ENCODE measurements at places on chromosomes 1 and 21.

- DNase-seq: peak; percentile 65
These were observed 57.4 kb downstream of the SSX2IP start for GRCh38 chr1:84632673-84633434.

- DNase-seq: peak; percentile 59
These were observed 2.5 kb upstream of the HLX start for GRCh38 chr1:220876511-220877376.

DNA sequence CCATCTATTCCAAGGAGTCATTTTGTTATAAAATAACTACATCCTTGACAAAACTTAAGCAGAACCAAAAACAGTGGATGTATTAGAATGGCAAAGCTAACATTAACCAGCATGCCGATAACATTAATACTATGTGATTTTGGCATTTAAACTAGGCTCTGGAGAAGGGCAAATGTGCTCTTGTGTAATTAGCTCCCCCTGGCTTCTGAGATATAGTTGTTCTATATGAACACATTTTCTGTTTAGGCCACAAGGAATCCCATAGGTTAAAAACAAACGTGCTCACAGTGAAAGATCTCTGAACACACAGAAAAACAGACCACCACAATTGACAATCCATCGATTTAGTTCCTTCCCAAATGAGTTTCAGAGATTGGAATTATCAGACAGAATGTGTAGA is 57.4 kb upstream of the TARS2 start:
- DNase-seq: peak; percentile 34

- no peak for DNase-seq
These were observed 69.4 kb upstream of the SAMSN1 start for GRCh38 chr21:14615359-14615974.

GRCh38 chr21:33136847-33137502 is 67.0 kb downstream of the OLIG1 start:
- DNase-seq: no peak

GRCh38 chr1:63884486-63884885 is 110.7 kb downstream of the ROR1 start:
- DNase-seq: no peak

- DNase-seq: peak; percentile 82
These were observed 42.3 kb downstream of the PLEKHO1 start for GRCh38 chr1:150192012-150192411.

DNA sequence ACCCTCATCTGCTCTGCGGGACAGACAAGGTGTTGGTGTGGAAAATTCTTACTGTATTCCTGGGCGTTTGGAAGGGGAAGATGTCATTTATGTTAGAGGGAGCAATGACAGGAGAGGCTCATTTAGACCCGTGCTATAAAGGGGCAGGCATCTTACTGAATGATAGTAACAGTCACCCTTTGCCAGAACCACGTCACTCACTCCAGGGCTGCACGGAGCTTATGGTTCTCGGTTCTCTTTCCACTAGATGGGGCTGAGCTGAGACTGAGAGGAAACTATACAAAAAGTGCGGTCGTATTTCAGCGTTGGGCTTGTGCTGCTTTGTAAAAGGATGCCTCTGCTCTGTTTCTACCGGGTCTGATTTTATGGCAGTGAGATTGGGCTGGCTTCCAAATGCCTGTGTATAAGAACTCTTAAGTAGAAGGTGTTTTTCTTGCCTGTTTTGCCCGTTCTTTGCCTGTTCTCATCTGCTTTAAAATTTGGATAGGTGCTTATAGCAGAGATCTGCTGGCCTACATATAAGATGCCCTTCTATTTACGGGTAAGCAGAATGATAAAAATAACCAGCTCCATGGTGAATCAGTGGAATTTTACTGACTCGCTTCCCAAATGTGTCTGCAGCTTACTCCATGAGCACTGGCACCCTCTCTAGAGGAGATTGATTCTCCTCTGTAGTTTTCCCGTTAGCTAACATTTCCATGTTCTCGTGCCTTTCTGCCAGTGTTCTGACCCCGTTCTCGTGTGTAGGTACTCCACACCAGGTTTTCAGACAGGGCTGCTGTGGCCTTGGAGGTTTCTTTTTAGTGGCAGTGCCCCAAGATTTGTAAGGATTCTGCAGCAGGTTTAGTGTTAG is 55.9 kb downstream of the MRPS6 start:
- DNase-seq: peak; percentile 87

DNA sequence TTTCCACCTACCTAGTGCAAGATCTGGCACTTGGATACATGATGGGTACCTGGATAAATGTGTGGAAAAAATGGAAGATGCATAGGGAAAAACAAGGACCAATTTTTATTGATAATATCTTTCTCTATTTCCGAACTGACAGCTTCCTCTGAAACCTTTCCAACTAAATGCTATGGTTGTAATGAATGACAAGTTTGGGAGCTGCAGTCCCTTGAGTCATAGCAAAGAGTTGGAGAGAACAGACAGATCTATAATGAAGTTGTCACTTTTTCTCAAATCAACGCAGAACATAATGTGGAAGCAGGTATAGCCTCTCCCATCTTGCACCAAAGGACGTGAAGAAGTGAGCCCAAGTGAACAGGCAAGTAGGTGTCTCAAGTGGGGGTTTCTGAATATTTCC is 296.5 kb upstream of the KAZN start:
- DNase-seq: no peak

DNA sequence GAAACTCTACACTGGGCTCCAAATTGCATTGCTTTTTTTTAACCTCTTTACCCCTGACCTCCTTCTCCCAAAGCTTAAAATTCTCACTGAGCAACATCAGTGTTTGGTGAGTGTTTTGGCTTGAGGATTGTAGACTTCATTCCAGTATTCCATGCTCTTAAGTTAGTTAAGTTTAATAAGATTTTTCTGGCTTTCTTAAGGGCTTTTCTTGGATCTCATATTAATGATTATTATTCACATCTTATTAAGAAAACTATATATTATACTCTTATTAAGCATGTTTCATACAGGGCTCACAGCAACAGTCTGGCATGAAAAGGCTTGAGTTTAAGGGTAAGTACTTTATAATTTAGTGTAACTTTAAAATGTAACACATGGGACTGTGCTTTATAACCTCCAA is 141.8 kb downstream of the DISP1 start:
- DNase-seq: no peak

GRCh38 chr1:89844241-89844807 is 23.5 kb downstream of the LRRC8D start:
- peak; percentile 30 for DNase-seq

- peak; percentile 80 for DNase-seq
These were observed at the start of gene DPM3 for GRCh38 chr1:155139895-155140629. Gene DPM3 (minus strand): TSS chr1:155140531. CDS start chr1:155140240, 291 bp downstream.

DNA sequence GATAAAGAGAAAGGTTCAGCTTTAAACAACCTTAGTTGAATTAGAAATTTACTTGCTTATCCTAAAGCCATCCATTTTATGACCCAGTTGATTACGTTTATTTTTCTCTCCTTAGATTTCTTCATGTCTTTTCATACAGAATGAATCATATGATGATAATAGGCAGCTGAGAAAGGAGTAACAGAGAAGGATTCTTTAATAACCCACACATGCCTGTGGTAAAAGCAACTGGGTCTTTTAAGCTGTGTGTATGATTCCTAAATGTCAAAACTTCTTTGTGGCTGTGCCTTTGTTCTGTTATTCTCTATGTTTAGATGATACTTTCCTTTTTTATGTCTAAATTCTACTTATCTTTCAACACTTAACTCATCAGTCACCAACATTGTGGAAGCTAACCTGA is 626.5 kb downstream of the NCAM2 start:
- peak; percentile 33 for DNase-seq

GRCh38 chr21:37509802-37510393 is 143.3 kb downstream of the DYRK1A start:
- DNase-seq: peak; percentile 61

DNA sequence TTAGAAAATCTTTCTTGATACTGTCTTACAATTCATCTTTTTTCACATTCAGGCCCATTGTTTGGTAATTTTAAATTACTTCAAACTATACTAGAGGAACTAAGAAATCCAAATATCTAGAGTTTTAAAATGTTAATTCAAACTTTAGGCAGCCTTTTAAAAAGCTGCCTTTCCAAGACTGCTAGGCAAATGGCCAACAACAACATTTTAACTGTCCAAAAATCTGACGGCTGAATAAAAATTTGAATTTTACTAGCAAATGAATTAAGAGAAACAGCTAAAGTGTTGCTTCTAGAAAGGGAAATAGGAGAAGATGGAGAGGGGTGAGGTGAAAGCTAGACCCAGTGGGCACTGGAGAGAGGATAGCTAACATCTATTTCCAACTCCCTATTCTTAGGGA is 17.2 kb downstream of the DPYD start:
- DNase-seq: peak; percentile 64

DNA sequence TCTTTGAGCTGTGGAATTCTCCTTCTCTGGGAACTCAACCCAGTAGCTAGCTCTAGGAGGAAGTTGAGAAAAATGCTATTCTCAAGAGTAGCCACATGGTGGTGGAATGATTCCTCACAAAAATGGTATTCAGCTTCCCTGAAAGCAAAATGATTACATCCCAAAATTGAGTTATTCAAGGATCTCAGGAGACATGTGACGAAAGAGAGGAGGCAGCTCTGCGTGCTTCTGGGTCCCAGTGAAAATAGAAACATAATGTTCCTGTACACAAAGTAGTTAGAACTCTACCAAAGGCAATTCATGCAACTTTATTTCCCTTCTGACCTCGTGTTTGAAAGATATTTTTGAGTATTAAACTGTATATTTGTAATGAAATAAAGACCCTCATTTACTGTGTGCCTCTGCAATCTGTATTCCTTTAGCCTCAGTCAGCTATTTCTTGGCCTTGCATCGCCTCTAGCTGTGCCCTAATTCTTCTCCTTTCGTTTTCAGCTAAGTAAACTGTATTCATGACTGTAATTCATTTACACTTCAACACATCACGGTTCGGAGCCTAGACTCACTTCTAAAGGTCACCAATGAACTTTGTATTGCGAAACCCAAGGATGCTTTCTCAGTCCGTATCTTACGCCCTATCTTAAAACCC is 167.3 kb downstream of the FASLG start:
- peak; percentile 98 for DNase-seq

- DNase-seq: no peak
These were observed 516.9 kb downstream of the AMY1C start for GRCh38 chr1:104266612-104267011.

DNA sequence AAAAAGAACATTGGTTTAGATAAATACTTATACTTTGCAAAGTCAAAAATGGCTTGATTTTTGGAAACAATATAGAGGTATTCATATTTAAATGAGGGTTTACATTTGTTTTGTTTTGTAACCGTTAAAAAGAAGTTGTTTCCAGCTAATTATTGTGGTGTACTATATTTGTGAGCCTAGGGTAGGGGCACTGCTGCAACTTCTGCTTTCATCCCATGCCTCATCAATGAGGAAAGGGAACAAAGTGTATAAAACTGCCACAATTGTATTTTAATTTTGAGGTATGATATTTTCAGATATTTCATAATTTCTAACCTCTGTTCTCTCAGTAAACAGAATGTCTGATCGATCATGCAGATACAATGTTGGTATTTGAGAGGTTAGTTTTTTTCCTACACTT is 65.3 kb upstream of the SAMD13 start:
- no peak for DNase-seq

DNA sequence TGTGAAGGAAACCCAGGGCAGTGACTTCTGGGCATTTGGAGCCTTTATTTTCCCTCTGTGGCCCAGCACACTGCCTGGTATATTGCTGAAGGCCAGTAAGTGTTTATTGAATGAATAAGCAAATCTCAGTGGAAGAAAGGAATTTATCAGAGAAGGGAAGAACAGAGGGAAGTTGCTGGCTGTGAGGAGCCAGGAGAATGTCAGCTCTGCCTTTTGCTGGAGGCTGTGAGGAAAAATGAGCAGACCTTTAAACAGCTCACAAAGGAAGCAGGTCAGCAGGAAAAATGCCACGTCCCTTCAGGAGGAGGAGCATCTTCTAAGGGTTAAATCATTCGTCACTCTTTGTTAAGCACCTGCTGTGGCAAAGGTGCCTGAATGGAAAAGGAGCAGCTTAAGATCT is 75.9 kb downstream of the GIPC2 start:
- DNase-seq: no peak

GRCh38 chr1:89952605-89953130 is 42.2 kb upstream of the ZNF326 start:
- no peak for DNase-seq

DNA sequence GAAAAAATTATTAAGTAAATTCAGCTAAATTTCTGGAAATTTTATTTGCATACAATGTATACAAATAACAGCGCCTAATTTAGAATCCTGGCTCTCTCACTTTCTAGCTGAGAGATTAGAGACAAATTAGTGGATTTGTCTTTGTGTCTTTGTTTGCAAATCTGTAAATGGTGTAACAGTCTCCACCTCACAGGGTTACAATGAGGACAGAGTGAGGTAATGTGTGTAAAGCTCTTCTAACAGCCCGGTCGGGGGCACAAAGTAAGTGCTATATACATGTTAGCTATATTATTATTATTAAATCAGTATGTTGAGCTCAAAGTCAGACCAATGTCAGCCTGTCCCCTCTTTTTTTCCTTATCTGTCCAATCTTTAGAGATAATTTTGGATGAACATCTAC is 5.0 kb upstream of the ADAMTSL4 start:
- DNase-seq: no peak

DNA sequence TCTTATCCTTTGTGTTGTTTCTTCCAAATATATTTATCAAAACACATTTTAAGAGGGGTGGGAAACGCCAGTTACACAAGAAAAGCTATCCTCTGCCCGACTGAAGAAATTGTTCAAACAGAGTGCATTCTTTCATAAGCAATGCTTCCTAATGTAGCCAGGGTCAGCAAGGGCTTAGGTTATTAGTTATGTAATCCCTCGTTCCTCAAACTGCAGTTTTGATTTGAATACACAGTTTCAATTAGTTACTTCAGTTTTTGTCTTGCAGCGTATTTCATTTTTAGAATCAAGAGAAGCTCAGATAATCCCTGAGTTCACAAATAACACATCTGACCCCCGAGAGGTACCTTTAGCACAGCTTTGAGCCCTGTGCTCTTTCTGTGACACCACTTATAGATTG is 141.7 kb upstream of the NRIP1 start:
- DNase-seq: no peak

- peak; percentile 48 for DNase-seq
These were observed 40.3 kb downstream of the ZZZ3 start for GRCh38 chr1:77642196-77642595.

DNA sequence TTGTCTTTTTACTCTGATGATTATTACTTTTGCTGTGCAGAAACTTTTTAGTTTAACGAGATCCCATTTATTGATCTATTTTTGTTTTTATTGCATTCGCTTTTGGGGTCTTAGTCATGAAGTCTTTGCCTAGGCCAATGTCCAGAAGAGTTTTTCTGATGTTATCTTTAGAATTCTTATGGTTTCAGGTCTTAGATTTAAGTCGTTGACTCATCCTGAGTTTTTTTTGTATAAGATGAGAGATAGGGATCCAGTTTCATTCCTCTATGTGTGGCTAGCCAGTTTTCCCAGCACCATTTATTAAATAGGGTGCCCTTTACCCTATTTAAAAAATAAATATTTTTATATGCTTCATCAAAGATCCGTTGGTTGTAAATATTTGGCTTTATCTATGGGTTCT is 13.2 kb downstream of the MAN1C1 start:
- DNase-seq: no peak

DNA sequence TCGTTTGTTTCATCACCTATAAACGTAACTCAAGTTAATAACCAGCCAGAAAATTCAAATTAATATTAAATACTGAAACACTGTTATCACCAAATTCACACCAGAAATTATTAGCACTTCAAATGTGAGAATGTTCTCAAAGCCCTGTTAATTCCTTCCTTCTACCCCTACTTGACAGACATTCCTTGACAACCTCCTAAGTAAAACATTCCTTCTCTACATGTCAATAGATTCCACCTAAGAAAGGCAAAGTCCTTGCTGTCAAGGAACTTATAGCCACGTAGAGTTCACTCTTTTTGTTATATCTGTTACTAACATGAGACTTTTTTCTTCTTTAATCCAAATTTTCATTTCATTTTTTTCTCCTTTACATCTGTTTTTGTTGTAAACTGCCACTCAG is 441.5 kb downstream of the SMYD3 start:
- no peak for DNase-seq
